ENCODE measurements at places on chromosomes 2 and 18.

DNA sequence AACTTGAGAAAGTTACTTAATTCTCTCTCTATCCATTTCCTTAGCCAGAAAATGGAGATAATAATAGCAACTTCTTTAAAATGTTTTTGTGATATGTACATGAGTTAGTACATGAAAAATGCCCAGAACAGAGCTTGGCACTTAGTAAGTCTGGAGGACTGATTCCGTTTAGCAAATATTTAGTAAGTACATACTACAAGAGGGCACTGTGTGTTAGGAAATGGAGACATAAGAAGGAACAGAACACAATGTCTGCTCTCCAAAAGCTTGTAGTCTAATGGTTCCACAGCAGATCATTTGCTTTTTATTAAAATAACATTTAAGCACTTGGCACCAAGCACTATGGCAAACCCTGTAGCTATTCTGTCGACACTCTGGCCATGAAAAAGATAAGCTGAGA lies 47.5 kb upstream of the CDH20 start:
- DNase-seq: no peak

GRCh38 chr2:107738266-107738665 lies 88.4 kb upstream of the RGPD4 start:
- DNase-seq: no peak

- DNase-seq: no peak
These were observed 134.8 kb downstream of the SH3BP4 start for GRCh38 chr2:235086481-235087184.

GRCh38 chr2:45913539-45913938 lies 262.1 kb downstream of the PRKCE start:
- DNase-seq: no peak

- no peak for DNase-seq
These were observed 13.6 kb upstream of the CREB1 start for GRCh38 chr2:207516206-207516605.

- no peak for DNase-seq
These were observed 13.8 kb upstream of the FZD7 start for GRCh38 chr2:202019689-202020450.

DNA sequence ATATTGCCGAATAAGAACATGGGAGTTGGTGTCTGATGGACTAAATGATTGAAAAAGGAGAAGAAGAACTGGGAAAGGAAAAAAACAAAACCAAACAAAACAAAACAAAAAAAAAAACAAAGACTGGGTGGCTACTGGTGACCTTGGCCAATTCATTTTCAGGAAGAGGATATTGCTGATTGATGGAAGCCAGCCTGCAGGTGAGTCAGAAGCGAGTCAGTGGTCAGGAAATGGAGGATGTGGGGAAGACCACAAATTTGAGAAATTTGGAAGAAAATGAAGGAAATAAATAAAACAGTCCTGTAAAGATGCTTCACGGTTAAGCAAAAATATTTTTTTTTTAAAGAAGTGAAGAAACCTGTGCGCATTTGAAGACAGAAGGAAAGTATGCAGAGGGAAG lies 296.9 kb downstream of the ZNF521 start:
- DNase-seq: no peak

GRCh38 chr2:208268156-208268952 lies 2.3 kb downstream of the PIKFYVE start:
- DNase-seq: no peak

- no peak for DNase-seq
These were observed 91.0 kb downstream of the ICA1L start for GRCh38 chr2:202780514-202781021.

DNA sequence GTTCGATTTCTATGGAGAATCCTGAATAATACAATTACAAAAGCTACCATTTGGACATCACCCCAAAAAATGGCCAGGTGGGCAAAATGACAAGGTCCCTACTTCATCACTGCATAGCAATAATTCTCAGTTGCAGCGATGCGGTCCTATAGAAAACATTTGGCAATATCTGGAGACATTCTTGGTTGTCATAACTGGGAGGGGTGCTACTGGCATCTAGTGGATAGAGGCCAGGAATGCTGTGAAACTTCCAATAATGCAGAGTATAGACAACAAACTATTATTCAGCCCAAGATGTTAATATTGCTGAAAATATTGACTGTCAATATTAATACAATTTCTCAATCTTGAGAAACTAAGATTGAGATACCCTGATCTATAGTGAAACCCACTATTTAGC lies 637.8 kb upstream of the PKDCC start:
- no peak for DNase-seq

GRCh38 chr2:62141142-62141740 lies 54.7 kb upstream of the B3GNT2 start:
- DNase-seq: no peak

- no peak for DNase-seq
These were observed 49.7 kb upstream of the ABCA12 start for GRCh38 chr2:215188078-215188477.

DNA sequence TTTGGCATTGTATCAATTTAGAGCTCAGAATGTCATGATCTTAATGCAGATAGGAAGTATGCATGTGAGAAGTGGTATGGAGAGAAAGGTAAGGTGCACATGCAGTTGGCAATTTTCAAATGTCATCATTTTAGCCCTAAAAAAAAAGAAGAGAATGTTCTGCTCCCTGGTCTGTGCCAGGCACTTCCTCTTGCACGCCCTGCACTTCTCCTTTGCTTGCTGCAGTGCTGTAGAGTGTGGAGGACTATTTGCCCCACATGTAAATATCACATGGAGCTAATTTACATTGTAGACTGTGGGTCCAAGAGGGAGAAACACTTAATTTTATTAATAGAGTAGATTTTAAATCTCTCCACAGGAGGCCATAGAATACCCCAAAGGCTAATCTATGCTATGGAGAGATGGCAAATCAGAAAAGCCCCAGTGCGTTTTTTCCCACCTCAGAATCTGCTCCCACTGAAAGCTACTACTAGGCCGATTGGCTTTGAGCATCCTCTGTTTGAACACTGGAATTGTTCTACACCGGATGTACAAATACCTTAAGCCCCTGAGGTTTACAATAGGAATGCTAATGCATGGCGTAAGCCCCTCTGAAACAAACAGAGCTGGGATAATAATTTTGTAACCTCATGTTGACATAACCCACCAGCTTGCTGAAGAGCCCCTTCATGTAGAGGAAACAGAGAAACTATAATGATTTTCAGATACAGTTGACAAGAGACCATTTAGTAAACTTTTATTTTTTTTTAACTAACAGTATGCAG lies 137.2 kb upstream of the KLHL14 start:
- no peak for DNase-seq

GRCh38 chr18:62521593-62521992 lies 1.2 kb upstream of the ZCCHC2 start:
- DNase-seq: no peak

DNA sequence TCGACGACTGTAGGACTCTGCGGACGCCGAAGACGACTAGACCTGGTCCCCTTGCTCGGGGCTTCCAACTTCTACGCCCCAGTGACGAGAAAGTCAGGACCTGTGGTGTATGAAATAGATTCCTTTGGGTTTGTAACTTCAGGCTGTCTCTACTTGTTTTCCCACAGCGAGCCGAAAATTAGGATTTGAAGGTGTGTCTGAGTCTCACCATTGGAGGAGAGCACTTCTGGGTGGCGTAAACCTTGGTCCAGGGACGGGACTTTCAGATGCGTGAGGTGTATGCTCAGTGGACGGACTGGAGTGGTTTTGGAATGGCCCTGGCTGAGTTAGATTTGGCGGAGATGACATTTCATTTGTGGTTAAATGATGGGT lies 1.3 kb downstream of the BIRC6 start:
- DNase-seq: no peak

DNA sequence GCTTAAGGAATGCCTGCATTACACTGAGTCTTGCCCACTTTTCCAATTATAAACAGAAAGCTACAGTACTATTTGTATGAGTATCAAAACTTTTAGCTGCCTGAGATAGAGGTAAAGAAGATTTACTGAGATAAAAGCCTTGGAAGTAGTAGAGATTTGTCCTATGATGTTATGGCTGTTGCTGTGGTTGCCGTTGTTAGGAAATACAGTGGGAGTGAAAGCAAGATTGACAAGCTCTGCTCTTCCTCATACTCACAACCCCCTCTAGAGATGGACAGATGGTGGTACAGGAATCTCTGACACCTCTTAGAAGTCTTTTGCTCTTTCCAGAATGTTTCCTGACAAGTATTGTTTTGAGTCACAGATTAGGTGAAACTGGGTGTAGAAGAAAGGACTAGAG lies 242.5 kb downstream of the RPIA start:
- DNase-seq: no peak

GRCh38 chr18:24656050-24656449 lies 195.6 kb downstream of the HRH4 start:
- no peak for DNase-seq

GRCh38 chr2:145864501-145864900 lies 1344.6 kb upstream of the ZEB2 start:
- no peak for DNase-seq

DNA sequence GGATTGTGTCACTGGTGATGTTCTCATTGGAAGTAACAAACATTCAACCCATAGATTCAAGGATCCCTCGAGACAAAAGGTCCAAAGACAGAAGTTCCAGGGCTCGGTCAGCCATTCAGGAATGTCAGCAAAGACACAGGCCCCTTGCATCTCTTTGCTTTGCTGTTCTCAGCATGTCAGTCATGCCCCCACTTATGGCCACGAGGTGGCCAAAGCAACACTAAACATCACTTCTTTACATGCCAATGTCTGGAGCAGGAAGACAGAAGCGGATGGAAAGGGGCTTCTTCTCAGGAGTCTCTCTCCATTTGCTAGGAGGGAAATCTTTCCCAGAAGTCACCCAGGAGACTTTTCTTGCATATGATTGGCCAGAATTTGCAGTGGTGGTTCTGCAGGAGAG lies 191.6 kb upstream of the SP5 start:
- DNase-seq: no peak

GRCh38 chr2:236054125-236054524 lies 114.1 kb downstream of the GBX2 start:
- no peak for DNase-seq

- no peak for DNase-seq
These were observed 183.2 kb downstream of the ARHGAP15 start for GRCh38 chr2:143312441-143312840.

DNA sequence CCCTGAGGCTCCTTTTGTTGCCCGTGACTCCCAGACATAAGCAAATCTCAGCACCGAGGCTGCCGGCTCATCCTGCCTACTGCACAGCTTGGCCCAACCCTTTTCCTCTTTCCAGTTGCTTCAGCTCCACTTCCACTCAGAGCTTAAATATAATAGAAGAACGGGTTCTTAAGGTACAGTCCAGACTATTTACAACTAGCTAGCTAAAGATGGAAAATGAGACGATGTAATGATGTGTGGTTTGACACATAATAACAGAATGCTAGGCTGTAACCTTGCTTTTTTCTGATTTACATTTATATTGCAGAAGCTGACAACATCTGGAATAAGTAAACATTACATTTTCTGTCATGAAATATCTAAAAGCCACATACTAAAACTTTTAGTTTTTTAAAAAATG lies 26.9 kb upstream of the ATP9B start:
- DNase-seq: no peak

DNA sequence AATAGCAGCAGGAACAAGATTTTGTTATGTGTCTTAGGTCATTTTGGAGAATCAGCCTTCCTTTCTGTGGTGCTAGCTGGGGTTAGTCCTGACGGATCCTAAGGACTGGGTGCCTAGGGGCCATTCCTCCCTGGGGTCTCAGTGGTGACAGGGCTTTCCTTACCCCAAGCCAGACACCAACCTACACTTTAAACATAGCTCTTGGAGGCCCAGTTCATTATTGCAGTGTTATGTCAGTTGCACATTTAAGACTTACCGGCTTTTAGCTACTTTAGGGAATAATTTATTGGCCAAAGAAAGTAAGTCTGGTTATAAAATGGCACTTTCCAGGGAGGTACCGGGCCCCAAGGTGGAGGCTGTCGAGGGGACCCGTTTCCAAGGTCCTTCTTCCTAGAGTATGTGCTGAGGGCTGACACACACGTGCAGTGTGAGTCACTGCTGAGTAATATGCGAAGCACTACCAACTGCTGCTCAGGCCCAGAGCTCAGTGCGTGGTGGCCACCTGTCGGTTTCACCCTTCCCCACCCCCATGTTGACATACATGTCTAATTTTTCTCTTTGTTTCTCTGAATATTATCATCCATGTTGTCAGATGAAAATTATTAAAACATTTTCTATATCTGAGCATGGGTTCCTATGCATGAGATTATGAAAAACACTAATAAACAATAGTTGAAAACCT lies 37.0 kb upstream of the GRHL1 start:
- DNase-seq: no peak

DNA sequence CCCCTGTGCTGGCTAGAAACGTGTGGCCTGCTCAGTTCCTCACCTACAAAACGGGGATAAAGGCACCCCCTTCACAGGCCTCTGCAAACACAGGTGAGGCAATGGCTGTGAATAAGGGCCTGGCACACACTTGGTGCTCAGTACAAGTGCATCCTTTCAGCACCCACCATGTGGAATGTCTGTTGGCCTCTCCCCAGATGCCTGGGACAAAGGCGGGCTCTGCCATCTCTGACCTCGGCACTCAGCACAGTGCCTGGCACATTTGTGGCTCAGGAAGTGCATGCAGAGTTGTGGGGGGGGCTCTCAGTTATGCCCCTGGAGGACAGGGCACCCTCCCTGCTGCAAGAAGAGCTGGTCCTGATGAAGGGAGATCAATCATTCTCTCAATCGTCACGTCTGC lies 224.6 kb upstream of the RAB6C start:
- DNase-seq: no peak

GRCh38 chr18:51398104-51398503 lies 200.6 kb upstream of the MEX3C start:
- no peak for DNase-seq

- DNase-seq: no peak
These were observed 134.4 kb upstream of the SNTG2 start for GRCh38 chr2:816278-816677.

DNA sequence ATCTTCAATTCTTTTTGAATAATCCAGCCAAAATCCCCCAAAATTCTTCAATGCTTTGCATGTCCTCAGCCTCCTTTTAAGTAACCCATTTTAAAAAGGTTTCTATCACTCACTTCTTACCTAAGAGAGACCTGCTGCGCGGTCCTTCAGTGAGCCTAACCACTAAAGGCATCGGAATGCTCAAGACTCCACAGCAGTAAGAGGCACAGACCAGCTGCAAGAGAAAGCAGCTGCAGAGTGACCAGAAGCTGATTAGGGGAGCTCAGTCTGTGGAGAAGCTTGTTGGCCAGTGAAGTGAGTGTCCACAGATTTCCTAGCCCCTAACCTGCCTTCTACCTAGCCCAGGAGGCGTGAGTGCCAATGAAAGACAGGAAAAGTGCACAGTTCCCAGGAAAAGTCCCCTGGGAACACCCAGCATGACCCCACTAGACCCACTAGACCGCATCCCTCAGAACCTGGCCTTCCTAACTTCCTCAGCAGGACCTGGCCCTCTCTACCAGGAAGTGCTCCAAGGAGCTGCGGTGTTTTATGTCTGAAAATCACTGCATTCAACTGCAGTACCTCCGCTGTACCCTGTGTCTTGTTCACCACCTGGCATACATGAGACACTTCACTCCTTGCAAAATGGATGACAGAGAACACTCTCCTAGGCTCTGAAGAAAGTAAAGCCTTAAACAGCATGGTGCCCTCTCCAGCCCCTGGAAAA lies 10.1 kb downstream of the MBOAT2 start:
- no peak for DNase-seq

Data from frontal cortex (tissue), 4 donors.